Stimulated activated CD8-positive, alpha-beta memory T cell treated with anti-CD3 and anti-CD28 coated beads, Interleukin-4, amount 100 ng/mL, for 1 hour (primary cell): ENCODE measurements at places on chromosomes 2 and 18.

DNA sequence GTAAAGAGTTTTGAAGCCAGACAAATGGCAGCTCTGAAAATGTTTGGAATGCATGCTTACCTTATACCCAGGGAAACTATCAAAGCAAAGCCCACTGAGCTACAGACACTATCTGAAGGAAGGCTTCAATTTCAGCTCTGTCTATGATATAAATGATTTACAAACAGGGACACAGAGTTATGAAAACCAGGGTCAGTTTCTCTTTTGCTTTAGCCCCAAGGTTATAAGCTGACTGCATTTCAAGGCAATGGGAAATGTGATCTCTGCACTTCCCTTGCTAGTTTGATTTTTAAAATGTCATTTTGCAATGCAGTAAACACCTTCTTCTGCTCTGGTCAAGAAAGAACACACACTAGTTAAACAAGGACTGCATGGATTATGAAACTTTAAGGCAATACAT is 65.2 kb upstream of the CCDC195 start:
- no peak for DNase-seq

DNA sequence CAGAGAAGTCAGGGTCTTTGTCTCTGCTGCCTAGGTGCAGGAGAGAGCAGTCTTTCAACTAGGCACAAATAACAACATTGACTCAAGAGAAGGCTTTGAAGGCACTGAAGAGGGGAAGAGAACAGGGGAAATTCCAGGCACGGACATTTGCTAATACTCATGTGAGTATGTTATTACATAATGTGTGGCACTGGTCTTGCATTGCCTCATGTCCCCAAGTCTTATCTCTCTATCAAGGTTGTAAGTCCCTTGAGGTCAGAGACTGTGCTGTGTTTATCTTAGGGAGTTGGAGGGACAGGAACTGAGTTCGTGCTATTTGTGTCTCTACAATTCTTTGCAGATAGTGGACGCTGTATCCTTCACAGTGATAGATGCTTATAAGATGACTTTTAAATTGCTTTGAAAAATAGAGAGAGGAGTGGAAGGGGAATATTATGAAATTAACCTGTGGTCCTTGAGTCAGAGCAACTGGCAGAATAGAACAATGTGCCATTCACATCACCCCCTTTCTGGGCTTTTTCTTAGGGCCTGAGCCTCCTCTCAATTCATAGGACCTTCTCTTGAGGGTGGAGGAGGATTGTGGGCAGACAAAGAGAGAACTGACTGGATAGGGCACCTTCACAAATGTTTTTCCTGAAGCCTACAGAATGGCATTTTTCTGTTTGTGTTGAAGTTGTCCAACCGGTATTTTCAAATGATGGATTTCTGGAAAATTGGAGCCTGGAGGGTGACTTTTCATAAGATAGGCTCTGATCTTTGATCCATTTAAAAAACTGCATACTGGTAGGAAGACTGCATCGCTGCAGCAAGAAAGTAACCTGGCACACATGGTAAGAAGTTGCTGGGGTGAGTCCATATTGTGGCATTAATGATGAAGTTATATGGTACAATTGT is 96.6 kb upstream of the CXCR4 start:
- no peak for DNase-seq

GRCh38 chr2:168466190-168466737 is 10.2 kb downstream of the CERS6 start:
- no peak for DNase-seq

DNA sequence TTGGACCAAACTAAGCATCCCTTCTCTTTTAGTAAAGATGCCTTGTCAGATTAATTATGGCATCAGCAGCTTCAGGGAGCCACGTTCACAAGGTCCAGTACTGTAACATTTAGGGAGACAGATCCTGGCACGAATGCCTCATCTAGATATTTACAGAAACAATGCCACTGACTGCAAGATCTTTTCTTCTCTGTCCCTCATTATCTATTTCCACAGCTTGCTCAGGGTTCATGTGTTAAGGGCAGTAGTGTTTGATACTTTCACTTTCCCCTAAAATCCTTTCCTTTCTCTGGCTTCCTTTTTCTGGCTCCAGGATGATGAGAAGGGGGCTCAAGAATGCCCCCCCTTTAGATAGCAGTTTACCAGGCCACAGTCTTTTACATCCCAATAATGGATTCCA is 393.9 kb downstream of the BCL11A start:
- DNase-seq = no peak

GRCh38 chr18:36661999-36662398 is 166.8 kb downstream of the TPGS2 start:
- no peak for DNase-seq

- no peak for DNase-seq
These were observed 185.1 kb downstream of the SCG2 start for GRCh38 chr2:223416815-223417610.

DNA sequence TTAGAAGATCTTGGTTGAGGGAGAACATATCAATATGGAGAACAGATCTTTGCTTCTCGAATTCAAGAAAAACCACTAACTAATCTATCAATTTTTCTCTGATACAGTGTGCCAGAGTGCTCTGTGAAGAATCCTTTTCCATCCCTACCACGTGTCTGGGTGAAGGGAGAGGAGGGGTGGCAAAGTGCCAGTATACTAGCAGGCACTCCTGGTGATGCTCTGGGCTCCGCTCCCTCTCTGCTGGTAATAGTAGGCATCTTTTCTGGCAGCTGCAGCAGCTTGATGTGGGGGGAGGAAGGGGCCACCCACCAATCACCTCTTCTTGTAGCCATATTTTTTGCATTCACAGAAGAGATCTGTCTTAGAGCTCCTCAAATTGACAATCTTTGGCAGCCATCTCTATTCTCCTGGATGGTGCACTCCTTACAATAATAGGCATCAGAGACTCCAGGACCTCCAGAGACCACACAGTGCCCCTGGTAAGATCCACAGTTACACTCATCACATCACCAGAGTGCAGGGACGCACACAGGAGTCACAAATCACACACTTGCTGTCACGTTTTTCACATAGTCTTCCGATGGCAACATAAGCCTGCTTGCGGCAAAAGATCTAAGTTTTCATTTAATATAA is 15.7 kb downstream of the STK39 start:
- no peak for DNase-seq

DNA sequence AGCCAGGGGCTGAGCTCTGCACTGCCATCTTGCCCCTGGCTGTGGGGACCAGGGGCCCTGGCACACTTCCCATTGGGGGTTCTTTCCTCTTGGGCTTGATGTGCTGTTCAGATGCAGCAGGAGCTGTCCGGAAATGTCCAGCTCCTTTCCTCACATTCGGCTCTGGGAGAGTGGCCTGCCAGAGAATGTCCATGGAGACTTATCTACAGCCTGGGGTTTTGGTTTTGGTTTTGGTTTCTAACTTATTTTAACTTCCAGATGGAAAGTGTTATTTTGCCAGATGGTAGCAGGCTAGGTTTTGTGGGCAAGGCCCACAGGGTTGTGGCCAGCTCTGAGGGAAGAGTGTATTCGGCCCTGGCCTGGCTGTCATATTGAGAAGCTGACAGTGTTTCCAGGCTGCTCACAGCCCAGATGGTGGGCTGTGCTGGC is 177.3 kb downstream of the ANKRD30B start:
- no peak for DNase-seq

DNA sequence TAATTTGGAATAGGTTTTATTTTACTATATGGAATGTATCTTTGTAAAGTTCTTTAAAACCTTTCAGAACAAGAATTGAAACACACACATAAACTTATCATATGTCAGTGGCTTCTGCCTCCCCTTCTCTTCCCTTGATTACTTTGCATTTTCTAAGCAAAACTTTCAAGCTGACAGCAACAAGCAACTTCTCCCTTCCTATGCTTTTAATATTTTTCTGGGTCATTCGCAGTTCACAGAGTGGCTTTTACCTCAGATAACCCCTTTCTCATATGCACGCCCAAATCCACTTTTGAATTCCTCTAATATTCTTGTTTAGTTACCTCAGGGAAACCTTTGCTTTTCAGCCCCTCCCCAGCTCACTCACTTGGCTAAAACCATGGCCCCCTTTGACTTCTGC is 36.7 kb upstream of the CDC42EP3 start:
- no peak for DNase-seq

- DNase-seq = no peak
These were observed 261.8 kb downstream of the ZEB2 start for GRCh38 chr2:144258154-144258553.

- no peak for DNase-seq
These were observed 188.7 kb downstream of the MBD5 start for GRCh38 chr2:148209603-148210002.

DNA sequence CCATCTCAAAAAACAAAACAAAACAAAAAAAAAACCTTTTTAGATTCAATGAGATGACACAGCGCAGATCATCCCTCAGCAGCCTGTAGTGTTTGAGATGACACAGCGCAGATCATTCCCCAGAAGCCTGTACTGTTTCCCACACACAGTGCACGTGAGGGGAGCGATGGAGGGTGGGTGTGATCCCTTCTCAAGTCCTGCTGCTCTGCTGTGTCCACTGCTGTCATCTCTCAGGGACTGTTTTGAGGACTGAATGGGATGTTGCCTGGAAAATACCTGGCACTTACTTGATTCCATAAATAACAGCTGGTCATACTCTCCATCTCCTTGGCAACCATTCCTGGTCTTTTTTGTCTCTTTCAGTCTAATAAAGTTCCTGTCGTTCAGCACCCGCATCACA is 25.7 kb downstream of the TGOLN2 start:
- DNase-seq = no peak

- DNase-seq = peak; percentile 21
These were observed 547 bp downstream of the SLC35F5 start for GRCh38 chr2:113755835-113756354.

GRCh38 chr18:70284976-70285620 is 3.7 kb upstream of the SOCS6 start:
- no peak for DNase-seq

GRCh38 chr2:102139851-102140250 is 2.7 kb upstream of the IL1R1 start:
- no peak for DNase-seq
